Astrocyte (in vitro differentiated cells and primary cell): ENCODE measurements at places on chromosomes 13 and 19.

DNA sequence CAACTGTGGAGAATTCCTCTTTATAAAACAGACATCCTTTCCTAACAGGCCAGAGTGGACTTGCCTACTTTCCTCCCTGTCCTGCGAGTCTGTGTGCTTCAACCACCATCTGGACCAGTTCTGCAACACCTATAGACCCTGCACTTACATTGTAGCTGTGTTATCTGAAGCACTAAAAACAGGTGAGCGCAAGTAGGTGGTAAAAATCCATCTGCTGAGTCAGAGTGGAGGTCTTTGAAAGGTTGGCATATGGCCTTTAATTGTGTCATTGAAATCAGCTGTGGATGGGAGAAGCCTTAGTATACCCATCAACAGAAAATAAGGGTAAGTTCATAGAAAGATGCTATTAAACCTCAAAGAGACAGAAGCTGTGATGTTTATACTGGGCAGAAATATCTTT is 7.6 kb upstream of the NALCN start:
- no peak for DNase-seq

GRCh38 chr13:114112826-114113322 is 19.5 kb downstream of the RASA3 start:
- no peak for DNase-seq

DNA sequence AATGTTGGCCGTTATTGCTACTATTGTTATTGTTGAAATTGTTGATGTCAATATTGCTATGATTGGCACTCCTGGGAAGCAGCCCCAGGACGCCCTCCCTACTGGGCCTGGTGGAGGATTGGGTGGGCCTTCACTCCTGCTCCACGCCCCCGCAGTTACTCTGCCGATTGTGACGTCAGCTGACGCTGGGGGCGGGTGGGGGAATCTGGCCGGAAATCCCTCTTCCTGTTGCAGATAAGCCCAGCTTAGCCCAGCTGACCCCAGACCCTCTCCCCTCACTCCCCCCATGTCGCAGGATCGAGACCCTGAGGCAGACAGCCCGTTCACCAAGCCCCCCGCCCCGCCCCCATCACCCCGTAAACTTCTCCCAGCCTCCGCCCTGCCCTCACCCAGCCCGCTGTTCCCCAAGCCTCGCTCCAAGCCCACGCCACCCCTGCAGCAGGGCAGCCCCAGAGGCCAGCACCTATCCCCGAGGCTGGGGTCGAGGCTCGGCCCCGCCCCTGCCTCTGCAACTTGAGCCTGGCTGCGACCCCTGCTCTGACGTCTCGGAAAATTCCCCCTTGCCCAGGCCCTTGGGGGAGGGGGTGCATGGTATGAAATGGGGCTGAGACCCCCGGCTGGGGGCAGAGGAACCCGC is at the start of gene ETV2:
TSS of gene ETV2 (plus strand) at position 231 of the 637 bp plus-strand sequence. CDS start 716 bp downstream, outside the sequence.
- DNase-seq = no peak

GRCh38 chr13:77374786-77375185 is 47.9 kb upstream of the MYCBP2 start:
- no peak for DNase-seq

DNA sequence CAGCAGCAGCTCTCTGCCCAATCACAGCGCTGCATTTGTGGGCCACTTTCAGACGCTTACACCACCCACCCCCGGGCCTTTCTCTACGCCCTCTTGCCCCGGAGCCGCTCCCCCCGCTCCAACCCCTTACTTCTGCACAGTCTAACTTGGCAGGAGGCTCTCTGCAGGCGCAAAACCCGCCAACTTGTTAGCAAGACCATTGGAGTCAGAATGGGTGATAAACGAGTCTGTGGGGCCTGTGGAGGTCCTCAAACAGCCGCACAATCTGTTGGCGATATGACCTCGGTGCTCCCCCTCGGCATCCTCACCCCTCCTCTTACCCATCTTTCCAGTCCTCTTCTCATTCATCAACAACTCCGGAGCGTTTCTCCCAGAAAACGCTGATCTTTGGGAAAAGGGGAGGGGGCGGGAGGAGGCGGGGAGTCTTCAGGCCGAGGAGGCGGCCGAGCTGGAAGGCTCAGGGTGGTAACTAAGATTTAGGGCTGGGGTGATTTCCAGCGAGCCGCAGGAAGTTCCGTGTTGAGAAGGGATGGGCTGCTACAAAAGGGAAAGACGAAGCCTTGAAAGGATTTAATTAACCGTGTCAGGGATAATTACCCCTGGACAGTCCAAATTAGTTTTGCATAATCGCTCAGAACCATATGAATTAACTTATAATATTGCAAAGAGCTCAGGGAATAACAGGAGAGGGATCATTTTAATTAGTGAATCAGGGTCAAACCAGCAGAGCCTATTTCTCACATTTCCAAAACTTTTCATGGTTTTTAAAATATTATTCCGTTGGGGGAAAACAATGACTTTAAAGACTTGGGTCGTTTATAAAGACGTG is 4.1 kb downstream of the SOX21 start:
- no peak for DNase-seq

- DNase-seq = peak; percentile 53
Measured at GRCh38 chr19:38685666-38686529, 38.4 kb downstream of the ACTN4 start.

DNA sequence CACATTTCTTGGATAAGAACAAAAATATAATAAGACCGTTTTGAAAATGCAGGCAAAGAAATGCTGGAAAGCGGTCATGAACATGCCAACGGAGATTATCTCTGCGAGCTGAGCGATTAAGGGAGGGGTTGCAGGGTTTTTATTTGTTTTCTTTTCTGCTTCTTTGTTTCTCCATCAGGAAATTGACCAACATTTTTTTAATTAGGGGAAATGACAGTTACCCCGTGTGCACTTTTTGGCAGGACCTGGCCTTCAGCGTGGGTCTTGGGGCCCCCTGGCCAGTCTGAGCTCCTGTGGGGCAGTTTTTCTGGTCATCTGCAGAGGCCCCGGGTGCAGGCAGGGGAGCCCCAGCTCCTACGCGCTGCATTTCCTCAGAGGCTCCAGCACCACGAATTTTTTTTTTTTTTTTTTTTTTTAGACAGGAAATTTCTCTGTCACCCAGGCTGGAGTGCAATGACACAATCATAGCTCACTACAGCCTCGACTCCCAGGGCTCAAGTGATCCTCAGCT is 31.3 kb upstream of the HOMER3 start:
- DNase-seq = no peak

GRCh38 chr13:82803341-82803740 is 1078.9 kb downstream of the SLITRK1 start:
- no peak for DNase-seq

DNA sequence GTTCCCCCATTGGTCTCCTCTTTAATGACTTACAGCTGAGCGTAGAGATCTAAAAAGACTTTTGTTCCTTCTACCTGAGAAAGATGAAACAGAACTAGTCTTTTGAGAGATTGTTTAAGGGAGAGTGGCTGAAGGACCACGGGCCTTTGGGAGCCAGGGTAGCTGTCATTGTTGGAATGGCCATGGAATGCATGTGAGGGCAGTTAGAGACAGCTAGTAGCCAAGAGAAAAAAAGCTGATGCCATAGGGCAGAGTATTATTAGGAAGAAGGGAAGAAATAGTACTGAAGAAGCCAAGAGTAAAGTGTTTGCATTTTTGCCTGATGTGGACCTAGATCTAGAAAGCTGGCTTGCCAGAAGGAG is 5.6 kb downstream of the ZNF507 start:
- DNase-seq = no peak

GRCh38 chr13:113187263-113187669 is 21.2 kb downstream of the PCID2 start:
- DNase-seq = peak; percentile 99

GRCh38 chr19:49866933-49867782 is at the start of gene PNKP:
TSS of gene PNKP (minus strand) at chr19:49867576. CDS start at chr19:49867204, 372 bp downstream.
- peak; percentile 80 for DNase-seq

- DNase-seq = no peak
Measured at GRCh38 chr13:51562011-51562671, 22.1 kb upstream of the WDFY2 start.

GRCh38 chr19:7159105-7159933 is 89.8 kb downstream of the ZNF557 start:
- DNase-seq = peak; percentile 64

DNA sequence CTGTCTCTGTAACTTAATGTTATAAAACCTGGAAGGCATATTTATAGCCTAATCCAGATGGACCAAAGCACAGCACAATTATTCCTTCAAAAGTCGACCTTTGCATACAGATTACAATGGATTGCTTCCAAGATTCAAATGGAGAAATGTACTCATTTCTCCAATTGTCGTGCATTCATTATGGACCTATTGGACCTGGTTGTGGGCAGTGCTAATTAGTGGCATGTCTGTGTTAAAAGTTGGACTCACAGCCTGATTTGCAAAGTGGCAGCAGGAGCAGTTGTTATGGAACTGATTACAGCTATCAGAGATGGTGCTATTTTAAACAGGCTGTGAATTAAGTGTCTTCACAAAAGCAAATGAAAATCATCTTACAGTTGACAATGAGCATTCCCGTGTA is 1529.3 kb upstream of the SLC10A2 start:
- DNase-seq = no peak

DNA sequence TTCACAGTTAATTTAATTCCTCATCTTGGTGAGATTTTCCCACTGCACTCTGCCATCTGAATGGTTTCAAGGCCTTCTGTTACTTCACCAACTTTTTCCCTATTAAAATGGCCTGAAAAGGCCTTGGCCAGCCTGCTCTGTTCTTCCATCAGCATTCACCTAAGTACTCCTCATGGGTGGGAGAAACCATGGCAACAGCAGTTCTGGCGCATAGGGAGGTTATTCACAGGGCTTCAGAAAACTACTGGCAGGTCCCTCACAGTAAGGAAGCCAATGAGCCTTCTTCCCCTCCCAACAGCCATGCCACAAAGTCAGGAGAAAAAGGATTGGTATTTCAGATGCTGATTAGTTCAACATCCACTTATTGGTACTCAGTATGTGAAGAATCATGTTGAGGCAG is 17.2 kb upstream of the GJB2 start:
- DNase-seq = no peak

DNA sequence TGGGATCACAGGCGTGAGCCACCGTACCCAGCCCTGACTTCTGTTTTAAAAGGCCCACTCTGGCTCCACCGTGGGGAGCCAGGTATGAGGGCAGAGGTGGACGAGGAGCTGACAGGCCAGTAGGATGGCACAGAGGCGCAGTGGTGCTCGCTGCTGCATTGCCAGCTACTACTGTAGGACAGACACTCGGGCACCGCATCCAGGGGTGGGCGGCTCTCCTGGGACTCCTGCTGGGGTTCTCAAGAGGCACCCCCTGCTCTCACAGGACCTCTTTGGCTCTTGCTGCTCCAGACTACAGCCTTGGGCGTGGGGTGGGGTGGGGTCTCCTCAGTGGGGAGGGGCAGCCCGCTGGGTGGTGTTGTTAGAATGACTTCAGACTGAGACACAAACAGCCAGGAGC is 53.4 kb downstream of the LATS2 start:
- DNase-seq = no peak

GRCh38 chr19:13024951-13025697 is 29.8 kb downstream of the NFIX start:
- no peak for DNase-seq

DNA sequence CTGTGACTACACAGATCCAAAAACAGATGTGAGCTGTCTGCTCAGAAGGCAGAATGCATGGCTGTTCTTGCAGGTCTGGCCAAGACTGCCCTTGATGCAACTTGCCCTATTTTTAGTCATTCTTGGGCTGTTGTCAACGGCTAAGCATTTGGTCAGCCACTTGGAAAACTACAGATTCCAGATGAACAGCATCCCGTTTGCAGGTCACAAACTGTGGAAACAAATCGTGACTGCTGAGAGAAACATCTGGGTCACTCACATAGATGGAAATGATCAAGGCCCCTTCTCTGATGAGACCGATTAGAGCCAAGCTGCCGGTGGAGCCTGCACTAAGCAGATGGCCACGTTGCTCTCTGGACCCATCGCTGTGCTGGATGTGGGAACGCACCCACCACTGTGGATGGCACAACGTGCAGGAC is 15.4 kb upstream of the METTL21C start:
- DNase-seq = peak; percentile 46

- DNase-seq = no peak
Measured at GRCh38 chr13:99659226-99659625, 158.0 kb downstream of the TM9SF2 start.

DNA sequence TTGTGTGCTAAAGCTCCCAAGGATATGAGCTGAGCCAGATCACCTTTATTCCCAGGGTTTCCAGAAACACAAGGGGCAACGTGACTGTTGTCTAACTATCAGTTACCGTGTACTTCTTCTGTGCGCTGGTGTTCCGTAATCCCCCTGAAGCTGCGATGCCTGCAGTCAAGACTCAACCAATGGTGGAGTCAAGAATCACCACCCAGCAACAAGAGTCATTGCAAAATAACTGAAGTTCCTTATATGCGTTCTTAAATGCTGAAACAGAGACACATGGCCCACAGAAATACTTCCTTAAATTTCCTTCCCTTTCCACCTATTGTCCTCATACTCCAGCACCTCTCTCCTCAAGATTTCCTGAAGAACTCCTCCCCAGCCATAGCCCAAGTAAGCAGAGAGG is 200.2 kb downstream of the KATNAL1 start:
- no peak for DNase-seq

- DNase-seq = no peak
Measured at GRCh38 chr19:18785179-18786124, 5.7 kb downstream of the COMP start.

GRCh38 chr13:112103260-112103838 is 36.4 kb downstream of the SOX1 start:
- no peak for DNase-seq

DNA sequence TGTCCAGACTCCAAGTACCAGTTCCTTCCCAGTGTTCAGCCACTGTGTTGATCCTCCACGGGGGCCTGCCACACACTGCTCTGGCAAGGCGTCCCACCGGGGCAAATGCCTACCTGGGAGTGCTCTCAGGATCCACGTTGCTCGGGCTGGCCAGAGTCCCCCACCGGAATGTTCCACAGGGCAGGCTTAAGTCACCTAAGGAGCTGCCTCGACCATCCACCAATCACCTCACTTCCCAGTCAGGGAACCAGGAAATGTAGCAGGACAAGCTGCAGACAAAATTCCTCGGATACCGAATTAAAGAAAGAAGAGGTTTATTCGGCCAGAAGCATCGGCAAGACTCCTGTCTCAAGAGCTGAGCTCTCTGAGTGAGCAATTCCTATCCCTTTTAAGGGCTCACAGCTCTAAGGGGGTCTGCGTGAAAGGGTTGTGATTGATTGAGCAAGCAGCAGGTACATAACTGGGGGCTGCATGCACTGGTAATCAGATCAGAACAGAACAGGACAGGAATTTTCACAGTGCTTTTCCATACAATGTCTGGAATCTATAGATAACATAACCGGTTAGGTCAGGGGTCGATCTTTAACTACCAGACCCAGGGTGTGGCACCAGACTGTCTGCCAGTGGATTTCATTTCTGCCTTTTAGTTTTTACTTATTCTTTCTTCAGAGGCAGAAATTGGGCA is 56.9 kb upstream of the EDNRB start:
- DNase-seq = no peak
